ENCODE measurements at places on chromosomes 5 and 9.

- no peak for DNase-seq
Measured at GRCh38 chr5:148306446-148306845, 5.8 kb upstream of the SPINK7 start.

GRCh38 chr5:156241266-156241665 is 85.7 kb upstream of the SGCD start:
- DNase-seq, result no peak

- no peak for DNase-seq
Measured at GRCh38 chr9:103574056-103574455, 520.1 kb upstream of the SMC2 start.

GRCh38 chr5:126965061-126965475 is 65.3 kb downstream of the MARCHF3 start:
- no peak for DNase-seq

GRCh38 chr5:127802477-127802865 is 99.3 kb downstream of the CCDC192 start:
- DNase-seq, result no peak

DNA sequence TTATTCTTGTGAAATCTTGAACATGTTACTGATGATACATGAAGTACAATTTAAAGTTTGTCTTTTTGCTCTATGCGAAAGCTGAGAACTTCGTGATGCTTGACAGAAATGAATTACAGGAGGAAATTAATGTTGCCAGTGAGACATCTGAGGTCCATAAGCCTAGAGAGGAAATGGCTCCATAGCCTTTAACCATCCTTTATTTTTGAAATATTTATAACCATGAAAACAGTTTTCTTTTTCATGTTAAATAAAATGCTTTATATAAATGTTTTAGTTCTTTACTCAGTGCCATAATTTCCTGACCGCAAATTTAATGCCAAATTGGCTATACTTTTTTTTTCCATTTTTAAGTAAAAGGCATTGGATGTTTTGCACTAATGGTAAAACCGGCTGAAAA is 29.1 kb downstream of the F2RL2 start:
- DNase-seq, result no peak

GRCh38 chr9:133585481-133586351 is 23.5 kb downstream of the FAM163B start:
- DNase-seq, result no peak

DNA sequence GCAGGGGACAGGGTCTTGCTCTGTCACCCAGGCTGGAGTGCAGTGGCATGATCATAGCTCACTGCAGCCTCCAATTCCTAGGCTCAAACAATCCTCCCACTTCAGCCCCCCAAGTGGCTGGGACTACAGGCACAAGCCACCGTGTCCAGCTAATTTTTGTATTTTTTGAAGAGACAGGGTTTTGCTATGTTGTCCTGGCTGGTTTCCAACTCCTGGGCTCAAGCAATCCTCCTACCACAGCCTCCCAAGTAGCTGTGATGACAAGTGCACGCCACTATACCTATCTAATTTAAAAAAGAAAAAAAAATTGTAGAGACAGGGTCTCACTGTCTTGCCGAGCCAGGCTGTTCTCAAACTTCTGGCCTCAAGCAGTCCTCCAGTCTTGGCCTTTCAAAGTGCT is 31.6 kb upstream of the LECT2 start:
- no peak for DNase-seq

DNA sequence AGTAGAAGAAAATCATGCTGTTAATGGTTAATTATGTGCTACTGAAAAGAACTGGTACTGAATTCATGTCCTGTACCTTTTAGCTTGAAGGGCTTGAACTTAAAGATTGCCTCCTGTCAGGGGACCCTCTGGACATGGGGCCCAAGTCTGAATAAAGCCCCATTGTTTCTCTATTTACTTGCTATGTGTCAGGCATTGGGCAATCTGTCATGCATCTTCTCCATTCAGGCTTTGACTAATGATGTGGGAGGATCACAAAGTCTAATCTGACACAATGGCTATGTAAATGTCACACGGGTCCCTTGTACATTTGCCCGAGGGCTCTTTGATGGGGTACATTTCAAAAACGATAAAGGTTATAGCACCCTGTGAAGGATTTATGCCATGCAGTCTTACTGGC is 64.0 kb upstream of the TUSC1 start:
- DNase-seq, result no peak

DNA sequence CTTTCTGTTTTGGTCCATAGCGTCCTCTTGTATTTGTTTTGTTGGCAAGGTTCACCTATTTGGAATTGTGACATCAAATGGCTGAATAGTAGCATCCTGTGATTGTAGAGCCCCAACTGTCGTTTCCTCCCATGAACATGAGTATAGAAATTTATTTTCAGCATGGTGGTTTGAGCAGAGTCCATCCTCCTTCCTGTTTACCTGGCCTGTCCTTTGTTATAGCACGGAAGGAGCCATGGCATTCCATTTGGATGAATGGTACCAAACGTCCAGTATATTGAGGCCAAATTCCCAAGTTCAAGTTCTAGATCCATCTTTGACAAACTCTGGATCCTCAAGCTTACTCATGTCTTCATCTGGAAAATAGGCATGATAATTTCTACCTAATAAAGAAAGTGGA is 16.8 kb downstream of the RASGRF2 start:
- DNase-seq, result no peak

GRCh38 chr9:137504432-137504777 is 45.3 kb upstream of the NSMF start:
- no peak for DNase-seq

DNA sequence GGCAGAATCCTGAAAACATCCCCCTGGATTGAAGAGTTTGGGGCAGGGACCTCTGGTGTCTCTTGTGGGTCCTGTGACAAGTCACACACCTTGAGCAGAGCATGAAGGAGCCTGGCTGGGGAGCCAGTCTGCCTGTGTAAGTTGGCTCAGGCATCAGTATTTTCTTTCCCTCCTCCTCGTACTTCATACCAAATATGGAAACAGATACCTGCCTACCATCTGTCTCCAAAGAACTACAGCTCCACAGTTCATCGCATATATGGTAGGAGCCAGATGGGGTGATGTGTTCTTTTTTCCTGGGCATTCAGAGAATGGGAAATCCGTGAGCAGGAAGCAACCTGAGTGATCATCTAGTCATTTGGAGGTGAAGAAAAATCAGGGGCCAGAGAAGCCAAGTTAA is 177.3 kb upstream of the RAD23B start:
- DNase-seq, result no peak

DNA sequence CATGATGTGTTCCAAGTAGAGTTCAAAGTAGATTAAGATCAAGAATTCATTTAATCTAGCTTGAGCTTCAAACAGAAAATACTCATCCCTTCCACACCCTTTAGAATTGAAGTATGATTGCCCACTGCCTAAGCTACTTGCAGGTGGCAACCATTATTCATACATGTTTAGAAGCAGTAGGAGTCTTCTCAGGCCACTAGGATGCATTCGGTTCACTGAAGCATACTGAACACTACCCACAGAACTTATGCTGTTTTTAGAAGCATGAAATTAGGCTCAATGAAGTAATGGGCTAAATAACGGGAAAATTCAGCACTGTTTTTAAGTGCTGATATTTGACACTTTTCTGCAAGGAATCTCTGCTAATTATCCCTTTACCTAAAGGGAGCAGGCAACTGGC is 263.4 kb downstream of the DEPDC1B start:
- DNase-seq, result no peak

- no peak for DNase-seq
Measured at GRCh38 chr9:37936965-37937364, 33.0 kb upstream of the SLC25A51 start.

GRCh38 chr5:133685402-133686018 is 73.2 kb upstream of the FSTL4 start:
- DNase-seq, result no peak

DNA sequence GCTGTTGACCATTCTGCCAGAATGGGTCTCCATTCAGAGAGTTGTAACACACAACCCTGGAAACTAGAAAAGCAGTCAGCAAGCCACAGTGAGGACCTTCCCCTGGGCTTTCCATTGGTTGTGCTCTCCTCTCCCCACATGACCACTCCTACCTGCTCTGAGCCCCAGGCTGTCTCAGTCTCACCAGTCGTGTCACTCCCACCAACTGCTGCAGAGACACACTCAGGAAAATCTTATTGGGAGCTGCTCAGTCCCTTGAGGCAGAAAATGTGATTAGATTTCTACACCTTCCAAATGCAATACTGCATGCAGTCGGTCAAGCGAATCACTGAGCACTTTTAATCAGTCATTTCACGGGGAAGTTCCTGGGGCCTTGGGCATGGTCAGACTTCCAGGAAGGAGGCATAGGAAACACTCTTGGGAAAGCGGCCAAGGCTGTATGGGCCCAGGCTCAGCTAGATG is 284.2 kb upstream of the NMUR2 start:
- DNase-seq, result no peak

- DNase-seq, result no peak
Measured at GRCh38 chr5:128224336-128224735, 140.8 kb downstream of the SLC12A2 start.

- no peak for DNase-seq
Measured at GRCh38 chr5:2780421-2781171, 29.1 kb upstream of the IRX2 start.

GRCh38 chr9:94677929-94678328 is 38.6 kb upstream of the FBP1 start:
- no peak for DNase-seq

DNA sequence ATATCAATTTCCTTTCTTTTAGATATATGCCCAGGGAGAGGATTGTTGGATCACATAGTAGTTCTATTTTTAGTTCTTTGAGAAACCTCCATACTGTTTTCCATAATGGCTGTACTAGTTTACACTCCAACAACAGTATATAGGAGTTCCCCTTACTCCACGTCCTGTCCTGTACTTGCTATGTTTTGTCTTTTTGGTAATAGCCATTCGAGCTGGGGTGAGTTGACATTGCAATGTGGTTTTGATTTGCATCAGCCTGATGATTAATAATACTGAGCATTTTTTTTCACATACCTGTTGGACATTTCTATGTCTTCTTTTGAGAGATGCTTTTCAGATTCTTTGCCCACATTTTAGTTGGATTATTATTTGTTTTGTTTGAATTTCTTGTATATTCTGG is 445.9 kb downstream of the NTRK2 start:
- no peak for DNase-seq

DNA sequence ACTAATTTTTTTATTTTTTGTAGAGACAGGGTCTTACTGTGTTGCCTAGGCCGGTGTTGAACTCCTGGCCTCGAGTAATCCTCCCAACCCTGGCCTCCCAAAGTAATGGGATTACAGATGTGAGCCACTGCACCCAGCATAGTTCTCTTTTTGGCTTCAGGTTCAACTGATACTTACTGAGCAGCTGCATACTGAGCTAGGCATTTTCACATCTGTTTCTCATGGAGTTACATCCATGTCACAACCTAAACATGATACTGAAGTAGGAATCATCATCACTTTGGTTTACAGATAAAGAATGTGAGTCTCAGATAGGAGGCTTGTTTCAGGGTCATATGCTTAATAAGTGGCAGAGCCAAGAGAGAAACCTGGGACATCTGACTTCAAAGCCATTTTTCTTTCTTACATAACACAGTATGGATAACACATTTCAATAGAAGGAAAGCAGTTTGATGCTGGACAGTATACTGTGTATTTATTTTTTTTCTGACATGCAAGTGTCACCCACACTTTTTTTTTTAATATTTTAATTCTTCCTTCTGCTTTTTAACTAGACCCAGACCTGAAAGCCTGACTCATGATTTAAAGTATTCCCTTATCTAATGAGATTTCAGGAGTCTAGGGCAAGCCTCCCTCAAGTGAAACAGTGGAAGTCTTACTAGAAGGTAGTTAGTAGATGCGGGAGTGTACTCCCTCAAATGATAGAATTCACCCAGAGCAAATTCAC is 90.8 kb downstream of the HACD4 start:
- no peak for DNase-seq

DNA sequence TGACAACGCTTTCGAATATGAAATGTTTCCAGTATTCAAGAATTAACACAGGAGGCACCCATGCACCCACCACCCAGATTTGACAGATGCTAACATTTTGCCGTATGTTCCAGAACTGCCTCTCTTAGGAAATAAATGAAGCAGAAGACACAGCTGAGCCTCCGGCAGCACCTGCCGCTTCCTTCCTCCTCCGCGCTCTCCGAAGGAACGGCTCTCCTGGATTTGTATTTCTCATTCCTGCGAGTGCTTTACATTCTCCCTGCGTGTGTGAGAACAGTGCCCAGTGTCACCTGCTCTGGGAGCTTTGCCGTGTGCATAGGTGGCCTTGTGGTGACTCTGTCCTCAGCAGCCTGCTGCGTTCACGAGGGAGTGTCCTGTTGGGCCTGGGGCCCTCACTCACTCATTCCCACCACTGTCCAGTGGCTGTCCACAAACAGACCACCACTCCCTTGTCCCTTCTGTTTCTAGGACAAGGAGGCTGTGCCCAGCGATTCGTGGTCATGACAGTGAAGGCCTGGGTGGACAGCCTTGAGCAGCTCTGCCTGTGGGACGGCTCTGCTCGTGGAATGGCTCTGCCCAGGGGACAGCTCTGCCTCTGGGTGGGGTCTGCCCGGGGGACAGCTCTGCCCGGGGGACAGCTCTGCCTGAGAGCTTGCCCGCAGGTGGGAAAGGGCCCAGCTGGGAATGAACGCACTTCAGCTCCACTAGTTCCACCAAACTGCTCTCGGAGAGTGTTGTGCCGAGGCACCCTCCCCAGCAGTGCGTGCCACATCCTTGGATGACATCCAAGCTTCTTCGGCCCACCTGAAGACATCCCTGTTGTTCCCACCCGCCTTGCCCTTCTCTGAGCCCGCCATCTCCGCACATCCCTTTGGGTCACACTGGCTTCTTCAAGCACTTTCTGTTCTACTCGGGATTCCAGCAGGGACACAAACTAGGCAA is 170.5 kb upstream of the PPP1R26 start:
- DNase-seq, result no peak

DNA sequence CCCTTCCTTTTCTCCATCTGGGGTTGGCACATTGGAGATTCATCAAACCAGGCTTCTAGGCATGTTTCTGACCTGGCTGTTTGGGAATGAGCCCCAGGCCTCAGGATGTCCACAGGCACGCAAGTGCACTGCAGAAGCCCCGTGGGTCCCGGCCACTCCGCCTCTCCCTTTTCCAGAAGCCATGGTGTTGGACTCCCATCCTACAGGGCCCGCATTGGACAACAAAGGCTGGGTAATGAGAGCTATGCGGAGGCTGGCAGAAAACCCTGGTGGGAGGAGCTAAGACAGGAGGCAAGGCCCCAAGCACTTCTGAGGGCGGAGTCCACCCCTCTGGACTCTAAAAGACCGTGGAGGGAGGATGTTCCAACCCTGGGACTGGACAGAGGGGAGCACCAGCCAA is 160.6 kb downstream of the OLFM1 start:
- DNase-seq, result no peak

DNA sequence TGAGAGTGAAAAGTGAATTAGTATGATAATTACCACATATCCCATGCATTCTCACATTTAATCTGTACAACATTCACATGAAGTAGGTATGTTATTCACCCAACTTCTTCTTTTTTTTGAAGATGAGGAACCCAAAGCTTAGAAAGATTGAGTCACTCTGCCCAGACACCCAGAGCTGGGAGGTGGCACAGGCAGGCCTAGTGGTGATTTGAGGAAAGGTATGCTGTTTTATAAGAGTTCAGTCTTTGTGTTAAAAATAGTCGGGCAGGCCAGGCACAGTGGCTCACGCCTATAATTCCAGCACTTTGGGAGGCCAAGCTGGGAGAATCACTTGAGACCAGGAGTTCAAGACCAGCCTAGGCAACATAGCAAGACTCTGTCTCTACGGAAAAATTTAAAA is 285.3 kb downstream of the NR3C1 start:
- no peak for DNase-seq
